Activated CD8-positive, alpha-beta T cell treated with anti-CD3 and anti-CD28 coated beads, Interleukin-2, amount 10 ng/mL, durations not matched to agents 7 days and 5 days (primary cell): ENCODE measurements at places on chromosomes 13 and 19. TPM values are rescaled to one million over a fixed set of nuclear protein-coding genes. Genes with fewer than 3 reads are reported as not detected.

DNA sequence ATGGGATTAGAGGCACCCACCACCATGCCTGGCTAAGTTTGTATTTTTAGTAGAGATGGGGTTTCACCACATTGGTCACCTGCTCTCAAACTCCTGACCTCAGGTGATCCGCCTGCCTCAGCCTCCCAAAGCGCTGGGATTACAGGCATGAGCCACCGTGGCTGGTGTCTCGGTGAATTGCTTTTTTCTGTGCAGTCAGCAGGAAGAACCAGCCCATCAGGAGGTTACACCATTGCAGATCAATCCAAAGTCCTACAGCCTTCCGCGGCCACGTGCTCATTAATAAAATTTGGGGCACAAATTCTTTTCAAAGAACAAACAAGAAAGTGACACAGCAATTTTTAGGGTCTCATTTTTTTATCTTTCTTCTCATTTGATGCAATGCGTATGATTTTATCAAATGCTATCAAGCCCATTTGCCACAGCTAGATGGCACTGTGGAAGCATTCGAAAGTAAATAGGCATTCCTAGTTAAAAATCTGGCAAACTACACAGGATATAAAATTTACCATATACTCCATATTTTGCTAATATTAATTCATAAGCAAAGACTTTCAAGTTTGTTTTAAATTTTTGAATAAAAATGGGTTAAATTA is 54.4 kb upstream of the ZNF835 start:
- no peak for DNase-seq

DNA sequence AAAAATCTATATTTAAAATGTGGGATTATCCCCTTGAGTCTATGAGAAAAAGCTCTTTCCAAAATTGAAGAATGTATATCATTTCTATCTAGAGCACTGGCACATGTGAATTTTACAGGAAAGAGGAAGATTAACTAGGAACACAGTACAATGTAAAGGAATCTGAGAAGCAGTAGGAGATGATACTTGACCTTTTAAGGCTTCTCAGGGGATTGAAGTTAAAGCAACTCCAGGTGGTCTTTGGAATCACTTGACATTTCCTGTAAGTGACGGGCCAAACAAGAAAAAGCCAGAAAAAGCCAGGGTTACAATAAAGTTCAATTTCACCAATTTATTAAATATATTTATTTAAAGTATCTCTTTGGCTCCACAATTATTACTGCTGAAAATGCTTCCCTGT is 1373.9 kb downstream of the OLFM4 start:
- DNase-seq = no peak

DNA sequence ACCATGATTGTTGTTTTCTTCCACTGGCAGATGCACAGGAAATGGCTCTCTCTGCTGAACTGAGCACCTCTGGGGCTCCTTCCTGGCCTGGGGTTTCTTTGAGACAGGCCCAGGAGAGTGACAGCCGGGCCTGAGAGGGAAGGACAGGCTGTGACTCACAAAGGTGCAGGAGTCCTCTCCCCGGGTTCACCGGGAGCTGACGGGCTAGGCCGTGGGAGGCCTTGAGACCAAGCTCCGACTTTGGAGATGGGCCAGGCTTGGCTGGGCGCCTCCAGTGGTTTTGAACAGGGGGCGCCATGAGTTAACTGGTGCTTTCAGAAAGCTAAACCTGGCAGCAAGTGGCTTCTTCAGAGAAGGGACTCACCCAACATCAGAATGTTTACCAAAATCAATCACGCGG is 143.4 kb downstream of the URI1 start:
- peak; percentile 21 for DNase-seq

GRCh38 chr19:38268539-38268938 is 4.2 kb downstream of the SPINT2 start:
- no peak for DNase-seq

- DNase-seq = peak; percentile 49
Measured at GRCh38 chr19:294946-295686, 3.9 kb upstream of the PLPP2 start.

- peak; percentile 58 for DNase-seq
Measured at GRCh38 chr19:4597975-4598671, 38.6 kb upstream of the SEMA6B start.

DNA sequence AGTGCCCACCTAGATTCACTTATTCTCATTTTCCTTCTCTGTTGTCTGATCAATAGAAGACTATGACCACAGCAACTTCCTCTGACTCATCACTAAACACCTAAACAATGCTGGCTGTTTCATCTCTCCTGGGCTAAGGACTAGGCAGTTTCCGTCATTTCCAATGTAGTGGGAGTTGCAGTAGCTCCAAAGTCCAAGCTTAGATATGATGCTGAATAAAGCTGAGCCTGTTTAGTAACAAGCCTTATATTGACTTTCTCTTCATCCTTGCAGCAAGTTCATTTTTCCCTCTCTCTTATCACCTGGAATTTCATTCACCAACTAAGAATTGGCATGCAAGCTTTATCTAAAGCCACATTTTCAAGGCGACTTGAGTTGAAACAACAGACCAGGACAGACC is 53.5 kb upstream of the PCDH9 start:
- no peak for DNase-seq

- peak; percentile 61 for DNase-seq
Measured at GRCh38 chr19:6521718-6522646, 8.8 kb upstream of the TNFSF9 start.

DNA sequence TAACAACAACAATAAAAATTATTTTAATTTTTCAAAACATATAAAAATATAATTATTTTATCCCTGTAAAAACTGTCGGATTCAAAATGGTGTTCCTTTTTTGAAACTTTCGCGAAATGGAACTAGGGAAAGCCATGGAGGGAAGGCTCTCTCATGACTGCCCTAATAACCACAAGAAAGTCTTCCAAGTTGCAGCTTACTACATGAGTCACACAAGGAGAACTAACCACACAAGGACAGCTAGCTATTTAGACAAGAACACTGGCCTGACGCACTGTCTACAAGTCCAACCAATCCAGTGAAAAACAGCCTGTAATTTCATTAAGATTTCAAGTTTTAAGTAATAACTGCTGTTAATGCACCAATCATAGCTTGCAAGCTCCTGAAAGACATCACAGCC is 319.2 kb upstream of the PCDH9 start:
- no peak for DNase-seq

DNA sequence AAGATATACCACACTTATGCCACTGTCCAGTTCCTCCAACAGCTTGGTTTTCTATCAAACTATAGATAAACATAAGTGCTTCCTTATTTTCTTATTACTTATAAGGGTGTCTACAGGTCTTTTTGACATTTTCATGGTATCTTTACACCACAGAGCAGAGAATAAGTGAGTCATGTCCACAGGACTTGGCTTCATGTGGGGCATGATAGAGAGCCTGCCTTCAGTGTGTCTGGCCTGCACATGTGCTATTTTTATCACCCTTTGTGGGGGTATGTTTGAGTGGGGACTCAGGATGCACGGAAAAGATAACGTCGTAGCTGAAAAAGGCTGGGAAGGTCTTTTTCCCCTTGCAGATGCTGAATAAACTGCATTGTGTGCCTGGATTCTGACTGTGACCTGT is 8.1 kb upstream of the STOML3 start:
- no peak for DNase-seq

DNA sequence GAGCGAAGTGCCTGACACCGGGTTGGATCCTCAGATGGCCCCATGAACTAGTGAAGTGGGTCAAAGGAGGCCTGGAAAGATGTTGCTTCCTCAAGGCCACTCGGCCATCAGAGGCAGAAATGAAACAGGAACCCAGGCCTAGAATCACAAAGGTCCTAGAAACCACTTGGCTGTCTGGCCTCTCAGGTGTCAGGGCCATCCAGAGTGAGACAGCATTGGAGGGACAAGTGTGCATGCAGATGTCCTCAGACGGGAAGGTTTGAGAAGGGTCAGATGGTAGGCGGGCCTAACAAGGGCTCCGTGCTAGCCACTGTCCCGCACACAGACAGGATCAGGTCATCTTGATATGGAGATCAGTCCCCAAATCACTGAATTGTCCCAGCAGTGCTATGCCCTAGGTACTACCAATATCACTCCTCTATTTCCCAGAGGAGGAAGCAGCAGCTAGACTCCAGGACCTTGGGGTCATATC is 14.3 kb downstream of the CCDC97 start:
- DNase-seq = no peak

DNA sequence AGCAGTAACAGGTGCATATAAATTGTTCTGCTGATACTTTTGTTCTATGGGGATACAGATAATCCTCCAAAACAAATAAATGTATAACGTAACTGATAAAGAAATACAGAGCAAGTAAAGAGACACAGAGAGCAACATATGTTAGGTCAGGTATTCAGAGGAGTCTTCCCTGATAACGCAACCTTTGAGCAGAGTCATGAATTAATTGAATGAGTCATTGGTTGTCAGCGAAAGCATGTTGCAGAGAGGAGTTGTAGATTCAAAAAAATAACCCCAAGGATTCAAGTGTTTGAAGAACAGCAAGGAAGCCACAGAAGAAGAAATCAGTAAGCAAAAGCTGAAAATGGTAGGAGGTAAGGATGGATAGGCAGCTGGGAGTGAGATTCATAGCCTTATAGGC is 245.2 kb downstream of the TBC1D4 start:
- no peak for DNase-seq

DNA sequence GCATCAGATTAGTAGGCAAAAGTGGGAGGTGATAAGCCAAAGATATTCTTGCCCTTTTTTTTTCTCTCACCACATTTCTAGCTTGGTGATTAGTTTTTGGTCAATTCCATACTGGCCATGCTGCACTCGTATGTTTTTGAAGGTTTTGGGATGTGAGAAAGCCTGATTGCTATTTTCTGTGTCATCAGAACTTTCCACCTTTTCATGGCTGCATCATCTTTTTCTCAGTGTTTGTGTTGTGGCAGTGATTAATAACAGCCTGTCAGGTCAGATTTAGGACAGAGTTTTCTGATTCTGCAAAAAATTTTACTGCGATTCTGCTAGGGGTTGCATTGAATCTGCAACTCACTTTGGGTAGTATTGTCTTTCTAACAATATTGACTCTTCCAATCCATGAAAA is 32.9 kb downstream of the PSG1 start:
- DNase-seq = no peak

DNA sequence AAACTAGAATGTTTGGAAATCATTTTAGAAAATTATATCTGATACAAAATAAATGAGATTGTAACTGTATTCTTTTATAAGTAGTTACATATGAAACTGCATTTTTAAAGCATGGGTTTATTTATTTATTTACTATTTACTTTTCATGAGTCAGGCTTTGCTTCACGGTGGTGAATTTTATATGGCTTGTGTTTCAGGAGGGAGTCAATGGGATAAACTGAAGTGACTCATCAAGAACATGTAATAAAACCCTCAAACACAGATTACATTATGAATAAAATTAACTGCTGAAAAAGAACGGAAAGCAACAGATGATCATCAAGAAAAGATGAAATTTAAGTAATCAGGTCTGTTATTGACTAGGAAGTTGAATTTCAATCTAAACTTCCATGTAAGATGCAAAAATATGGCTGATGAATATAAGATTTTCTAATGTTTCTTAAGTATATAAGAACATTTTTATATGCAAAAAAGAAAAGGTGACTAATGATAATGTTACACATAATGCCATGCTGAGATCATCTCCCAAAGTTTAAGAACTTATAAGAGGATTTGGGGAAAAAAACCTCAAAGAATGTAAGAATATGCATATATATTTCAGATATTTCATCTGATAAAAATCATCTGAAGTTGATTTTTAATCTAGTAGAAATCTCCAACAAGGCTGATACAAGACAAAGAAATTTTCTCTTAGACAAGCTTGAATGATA is 383.6 kb downstream of the SLITRK1 start:
- DNase-seq = no peak

The KLK14 gene
- total RNA-seq = not detected

The SIGLEC9 gene
- total RNA-seq = 0.58 TPM

The IL4I1 gene
- total RNA-seq = 1.2 TPM

The ERICH6B gene
- not detected for total RNA-seq

The ELSPBP1 gene
- total RNA-seq = not detected

The UPF1 gene
- 81.8 TPM for total RNA-seq

The CEACAM6 gene
- total RNA-seq = not detected

The GFY gene
- not detected for total RNA-seq
